ENCODE measurements at places on chromosomes 11 and 22.

GRCh38 chr11:32884770-32885384 lies 7.7 kb upstream of the QSER1 start:
- DNase-seq: no peak

DNA sequence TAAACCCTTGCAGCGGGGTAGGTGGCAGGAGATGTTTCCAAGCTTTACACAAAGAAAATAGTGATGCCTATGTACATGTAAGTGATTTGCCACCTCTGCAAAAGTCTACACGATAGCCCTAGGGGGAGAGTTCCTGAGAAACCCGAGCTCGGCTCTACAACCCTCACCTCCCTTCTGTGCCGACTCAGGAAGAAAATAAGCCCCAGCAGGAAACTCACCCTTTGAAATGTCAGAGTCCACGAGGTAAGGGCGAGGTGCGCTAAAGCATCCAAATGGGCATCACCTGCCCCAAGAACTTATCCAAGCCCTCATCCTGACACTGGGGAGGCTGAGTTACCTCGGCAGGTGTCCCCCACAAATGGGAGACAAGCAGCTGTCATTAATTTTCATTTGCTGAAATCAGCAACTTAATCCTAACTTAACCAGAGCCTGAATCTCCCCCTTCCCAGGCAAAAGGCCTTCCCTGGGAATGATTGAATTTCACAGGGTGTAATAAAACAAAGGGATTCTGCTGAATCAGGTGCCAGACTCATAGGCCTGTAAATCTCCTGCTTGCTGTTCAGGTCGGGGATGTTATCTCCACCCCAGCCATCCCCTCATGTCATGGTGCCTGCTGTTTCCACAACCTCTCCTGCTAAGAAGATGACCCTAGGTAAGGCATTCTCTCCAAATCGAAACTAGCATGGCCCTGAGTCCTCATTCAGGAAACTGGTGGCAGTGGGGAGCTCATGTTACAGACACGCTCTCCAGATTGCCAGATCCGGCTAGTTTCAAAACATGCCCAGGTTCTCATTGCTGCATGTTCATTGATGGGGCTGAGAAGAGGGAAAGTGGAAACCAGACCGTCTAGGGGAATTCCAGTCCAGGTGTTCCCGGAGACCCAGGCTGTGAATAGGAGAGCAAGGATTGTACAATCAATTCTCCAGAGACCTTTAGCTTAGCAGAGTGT lies 105.3 kb upstream of the KIRREL3 start:
- DNase-seq: peak; percentile 32

GRCh38 chr22:21937041-21937820 lies 15.4 kb downstream of the PPM1F start:
- no peak for DNase-seq

GRCh38 chr11:118001494-118001971 lies 15.3 kb downstream of the IL10RA start:
- no peak for DNase-seq

DNA sequence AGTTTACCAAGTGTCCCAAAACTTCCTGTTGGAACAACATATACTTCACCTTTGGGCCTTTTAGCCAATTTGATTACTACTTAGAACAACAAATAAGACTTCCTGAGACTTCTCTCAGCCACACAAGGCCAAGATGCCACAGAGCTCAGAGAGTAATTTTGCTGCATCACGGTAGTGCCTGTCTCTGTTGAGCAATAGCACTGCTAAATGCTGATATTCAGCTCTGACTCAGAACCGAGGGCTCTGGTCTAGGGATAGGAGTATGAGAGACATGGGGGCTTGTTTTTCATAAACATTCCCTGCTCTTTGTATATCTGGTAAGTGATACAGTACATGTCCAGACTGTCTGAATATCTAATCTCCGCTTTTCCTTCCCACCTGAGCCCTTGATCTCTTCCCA lies 260.4 kb upstream of the ARHGAP20 start:
- DNase-seq: no peak

- DNase-seq: no peak
Measured at GRCh38 chr11:114202011-114202609, 94.1 kb upstream of the NNMT start.

- no peak for DNase-seq
Measured at GRCh38 chr11:20337526-20338154, 25.9 kb upstream of the HTATIP2 start.

DNA sequence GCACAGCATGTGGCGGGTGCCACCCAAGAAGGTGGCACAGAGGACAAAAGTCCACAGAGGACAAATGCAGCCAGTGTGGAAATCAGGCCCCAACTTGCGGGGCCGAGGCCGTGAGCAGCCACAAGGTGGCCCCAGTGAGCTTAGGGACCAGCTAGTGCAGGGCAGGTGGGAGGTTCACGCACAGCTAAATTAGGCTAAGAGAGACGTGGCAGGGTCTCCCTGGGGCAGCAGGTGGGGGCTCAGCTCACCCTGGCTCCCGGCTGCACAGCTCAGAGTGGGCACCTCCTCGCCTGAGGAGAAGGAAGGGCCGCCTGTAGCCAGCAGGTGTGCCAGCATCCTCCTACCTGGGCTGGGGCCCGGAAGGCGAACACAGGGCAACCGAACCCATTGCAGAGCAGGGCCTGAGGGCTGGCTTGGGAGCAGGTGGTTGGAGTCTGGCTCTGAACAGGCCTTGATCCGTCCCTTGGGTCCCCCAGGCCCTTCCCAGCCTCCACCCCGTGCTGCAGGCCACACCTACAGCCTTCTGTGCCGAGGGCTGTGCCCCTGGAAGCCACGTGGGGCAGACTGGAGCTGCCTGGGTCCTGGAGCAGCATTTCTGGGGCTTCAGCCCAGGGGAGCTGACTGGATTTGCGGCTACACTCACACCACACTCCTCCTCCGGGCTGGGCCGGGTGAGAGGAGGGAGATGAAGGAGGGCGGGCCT lies 26.1 kb upstream of the CELSR1 start:
- DNase-seq: no peak

- DNase-seq: no peak
Measured at GRCh38 chr11:120178561-120179056, 32.2 kb upstream of the OAF start.

- DNase-seq: no peak
Measured at GRCh38 chr11:124717786-124718651, 21.7 kb upstream of the NRGN start.

DNA sequence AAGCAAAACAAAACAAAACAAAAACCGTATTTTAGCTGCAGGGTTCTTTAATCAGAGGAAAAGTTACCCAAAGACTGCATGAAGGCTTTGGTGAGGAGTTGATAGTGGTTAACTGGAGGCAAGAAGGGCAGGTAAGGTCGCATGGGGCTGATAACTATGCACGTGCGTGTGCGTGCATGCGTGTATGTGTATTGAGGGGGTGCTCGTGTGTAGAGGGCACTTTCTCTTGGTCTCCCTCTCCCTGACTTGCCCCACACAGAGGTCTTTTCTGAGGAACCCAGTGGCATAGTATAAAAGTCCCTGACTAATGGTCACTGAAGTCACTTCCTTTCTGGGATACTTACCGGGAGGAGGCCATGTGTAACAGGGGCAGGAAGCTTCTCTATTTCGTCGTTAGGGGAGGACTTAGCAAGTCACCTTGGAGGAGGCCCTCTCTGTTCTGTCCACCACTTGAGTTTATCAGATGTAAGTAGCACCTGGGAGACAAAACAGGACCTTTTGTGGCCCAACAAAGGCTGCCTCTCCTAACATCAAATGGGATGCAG lies 20.1 kb upstream of the FCHSD2 start:
- DNase-seq: no peak

- no peak for DNase-seq
Measured at GRCh38 chr11:61334434-61335354, 1.7 kb downstream of the TKFC start.

DNA sequence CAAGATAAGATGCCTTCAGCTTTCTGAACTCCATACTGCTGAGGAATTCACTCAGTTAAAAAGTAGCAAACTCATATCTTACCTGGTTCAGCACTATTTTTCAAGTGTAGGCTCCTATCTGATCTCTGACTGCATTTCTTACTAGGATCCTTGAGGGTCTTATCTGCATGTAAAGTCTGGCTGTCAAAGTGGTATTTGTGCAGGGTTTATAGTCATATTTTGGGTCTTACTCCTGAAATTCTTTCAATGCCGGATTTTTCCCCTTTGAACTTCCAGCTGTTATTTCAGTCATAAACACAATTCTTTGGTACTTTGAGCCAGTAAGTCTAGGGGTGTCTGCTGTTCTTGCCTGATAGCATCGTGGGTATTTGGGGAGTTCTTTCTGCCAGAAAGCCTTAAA lies 25.3 kb upstream of the NOX4 start:
- DNase-seq: no peak

DNA sequence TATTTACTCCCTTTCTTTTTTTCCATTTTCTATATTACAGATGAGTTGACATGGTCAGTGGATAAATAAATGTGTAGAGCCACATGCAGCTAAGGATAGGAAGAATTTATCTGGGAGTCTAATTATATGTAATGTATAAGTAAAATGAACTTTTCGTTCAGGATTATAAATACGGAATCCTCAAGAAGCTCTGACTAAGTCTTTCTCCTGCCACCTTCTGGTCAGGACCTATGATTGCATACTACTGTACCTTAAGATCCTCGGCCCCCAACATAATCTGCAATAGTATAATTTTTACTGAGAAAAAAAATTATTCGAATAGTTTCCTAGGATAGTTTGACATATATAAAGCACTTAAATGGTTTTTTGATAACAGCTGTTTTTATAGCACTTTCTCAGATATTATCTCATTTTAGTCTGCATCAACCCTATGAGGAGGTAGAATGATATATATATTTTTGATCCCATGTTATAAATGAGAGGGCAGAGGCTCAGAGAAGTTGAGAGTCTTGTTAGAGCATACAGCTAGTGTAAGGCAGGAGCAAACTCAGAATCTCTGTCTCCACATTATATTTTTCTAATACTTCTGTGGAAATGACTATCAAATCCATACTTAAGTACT lies 36.1 kb downstream of the CCDC90B start:
- peak; percentile 10 for DNase-seq

DNA sequence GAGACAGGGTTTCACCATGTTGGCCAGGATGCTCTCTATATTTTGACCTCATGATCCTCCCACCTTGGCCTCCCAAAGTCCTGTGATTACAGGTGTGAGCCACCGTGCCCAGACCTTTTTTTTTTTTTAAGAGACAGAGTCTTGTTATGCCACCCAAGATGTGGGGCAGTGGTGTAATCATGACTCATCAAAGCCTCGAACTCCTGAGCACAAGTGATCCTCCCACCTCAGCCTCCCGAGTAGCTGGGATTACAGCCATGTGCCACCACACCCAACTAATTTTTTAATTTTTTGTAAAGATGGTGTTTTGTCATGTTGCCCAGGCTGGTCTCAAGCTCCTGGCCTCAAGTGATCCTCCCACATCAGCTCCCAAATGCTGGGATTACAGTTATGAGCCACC lies 37.9 kb downstream of the IZUMO1R start:
- DNase-seq: no peak

- DNase-seq: no peak
Measured at GRCh38 chr11:3202759-3203158, 15.9 kb downstream of the MRGPRG start.

DNA sequence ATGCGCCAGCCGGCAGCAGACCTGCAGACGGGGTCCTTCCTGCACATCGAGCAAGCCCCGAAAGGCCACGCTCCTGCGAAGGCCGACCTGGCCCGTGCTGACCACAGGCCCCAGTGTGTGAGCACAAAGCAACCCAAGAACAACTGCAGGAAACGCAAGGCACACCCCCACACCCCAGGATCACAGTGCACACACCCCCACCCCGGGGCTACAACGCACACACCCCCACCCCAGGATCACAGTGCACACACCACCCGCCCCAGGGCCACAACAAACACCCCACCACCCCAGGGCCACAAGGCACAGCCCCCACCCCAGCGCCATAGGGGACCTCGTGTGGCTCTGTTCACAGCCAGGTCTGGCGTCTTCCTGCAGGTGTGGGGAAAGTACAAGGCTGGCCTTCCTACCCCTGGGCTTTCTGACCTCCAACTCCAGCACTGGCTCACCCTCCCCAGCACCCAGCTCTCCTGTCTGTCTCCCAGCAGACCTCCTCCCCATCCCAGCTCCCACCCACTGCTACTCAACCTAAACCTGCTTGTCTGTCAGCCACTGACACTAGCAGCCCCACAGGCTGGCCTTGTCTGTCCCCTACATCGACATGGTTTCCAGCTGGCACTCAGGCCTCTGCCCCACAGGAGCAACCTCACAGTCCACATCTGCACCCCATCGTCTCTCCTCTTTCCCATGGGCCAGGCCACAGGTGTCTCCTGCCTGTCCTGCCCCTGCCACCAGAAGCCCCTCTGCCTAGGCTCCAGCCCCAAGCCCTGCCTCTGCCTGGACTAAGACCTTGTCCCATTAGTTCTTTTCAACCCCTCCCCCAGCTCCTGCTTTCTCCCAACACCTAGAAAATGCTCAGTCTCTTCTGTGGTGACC lies 20.5 kb upstream of the EFCAB6 start:
- no peak for DNase-seq

- DNase-seq: no peak
Measured at GRCh38 chr11:110305169-110306018, 9.0 kb upstream of the RDX start.

DNA sequence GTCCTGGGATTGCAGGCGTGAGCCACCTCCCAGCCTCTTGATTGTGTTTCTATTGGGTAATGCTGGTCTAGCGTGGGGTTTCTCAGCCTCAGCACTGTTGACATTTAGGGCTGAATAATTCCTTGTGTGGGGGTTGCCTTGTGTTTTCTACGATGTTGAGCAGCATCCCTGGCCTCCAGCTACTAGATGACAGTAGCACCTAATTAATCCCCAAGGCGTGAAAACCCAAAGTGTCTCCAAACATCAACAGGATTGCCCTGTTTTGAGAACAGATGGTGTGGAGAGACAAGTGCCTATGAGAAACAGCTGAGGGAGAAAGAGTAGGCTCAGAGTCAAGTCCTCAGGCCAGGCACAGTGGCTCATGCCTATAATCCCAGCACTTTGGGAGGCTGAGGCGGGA lies 67.2 kb downstream of the SGSM1 start:
- no peak for DNase-seq

GRCh38 chr11:62409831-62410230 lies 9.0 kb upstream of the SCGB1A1 start:
- DNase-seq: no peak

- DNase-seq: no peak
Measured at GRCh38 chr11:120240866-120241265, 926 bp downstream of the POU2F3 start.

DNA sequence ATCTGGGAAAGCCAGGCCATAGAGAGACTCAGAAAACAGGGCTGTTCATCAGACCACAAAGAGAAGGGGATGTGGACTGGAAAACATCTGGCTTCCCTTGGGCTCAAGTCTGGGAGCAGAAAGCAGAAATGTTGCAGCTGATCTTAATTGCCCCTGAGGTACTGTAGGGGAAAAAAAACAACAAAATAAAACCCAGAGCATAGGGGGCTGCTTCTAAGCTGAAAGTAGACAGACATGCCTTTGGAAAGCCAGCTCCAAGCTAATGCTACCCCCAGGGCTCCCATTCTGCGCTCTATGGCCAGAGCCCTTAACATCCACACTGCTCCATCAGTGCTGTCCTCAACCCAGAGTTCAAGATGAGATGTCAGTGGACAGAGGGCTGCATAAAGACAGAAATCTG lies 2.0 kb upstream of the PACSIN3 start:
- no peak for DNase-seq

All from fibroblast of skin of left biceps (primary cell).